ENCODE measurements at places on chromosomes 12 and 14. TPM values are rescaled to one million over a fixed set of nuclear protein-coding genes. Genes with fewer than 3 reads are reported as not detected.

- peak; percentile 19 for DNase-seq
Observed at GRCh38 chr12:21642707-21643389, 14.8 kb downstream of the LDHB start.

DNA sequence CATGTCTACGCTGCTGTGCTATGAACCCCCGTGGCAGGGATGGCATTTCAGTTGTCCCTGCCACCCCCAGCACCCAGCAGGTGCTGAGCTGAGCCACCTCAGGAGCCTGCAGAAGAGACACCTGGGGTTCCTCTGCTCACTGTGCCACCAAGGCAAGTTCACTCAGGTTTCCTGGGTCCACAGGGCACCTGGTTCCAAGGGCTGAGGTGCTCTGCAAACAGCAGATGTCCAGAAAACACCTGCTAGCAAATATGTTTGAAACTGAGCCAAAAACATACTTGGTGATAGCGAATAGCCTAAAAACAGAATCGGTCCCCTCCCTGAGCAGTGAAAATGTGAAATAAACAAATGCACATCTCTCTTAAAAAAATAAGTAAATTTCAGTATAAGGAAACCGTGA, 35.6 kb upstream of the GPR68 start:
- DNase-seq: no peak

DNA sequence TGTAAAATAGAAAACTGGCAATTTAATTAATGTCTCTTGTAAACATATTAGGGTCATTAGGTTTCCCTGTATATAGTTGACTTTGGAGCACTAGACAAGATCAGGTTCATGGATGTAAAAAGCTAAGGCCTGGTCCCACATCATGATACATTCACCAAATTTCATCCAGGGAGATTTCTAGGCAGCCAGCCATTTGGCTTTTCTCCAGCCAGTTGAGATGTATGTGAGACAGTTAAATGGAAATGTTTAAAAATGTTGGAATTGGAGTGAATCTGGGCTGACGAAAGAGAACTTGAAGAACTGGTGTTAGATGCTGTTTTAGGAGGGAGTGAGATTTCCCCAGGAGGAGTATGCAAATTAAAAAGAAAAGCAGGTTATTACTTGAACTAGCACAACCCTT, 41.8 kb upstream of the CLEC14A start:
- no peak for DNase-seq

- no peak for DNase-seq
Observed at GRCh38 chr14:101177301-101177971, 273.9 kb upstream of the RTL1 start.

- no peak for DNase-seq
Observed at GRCh38 chr14:93713726-93714405, 74.4 kb downstream of the PRIMA1 start.

DNA sequence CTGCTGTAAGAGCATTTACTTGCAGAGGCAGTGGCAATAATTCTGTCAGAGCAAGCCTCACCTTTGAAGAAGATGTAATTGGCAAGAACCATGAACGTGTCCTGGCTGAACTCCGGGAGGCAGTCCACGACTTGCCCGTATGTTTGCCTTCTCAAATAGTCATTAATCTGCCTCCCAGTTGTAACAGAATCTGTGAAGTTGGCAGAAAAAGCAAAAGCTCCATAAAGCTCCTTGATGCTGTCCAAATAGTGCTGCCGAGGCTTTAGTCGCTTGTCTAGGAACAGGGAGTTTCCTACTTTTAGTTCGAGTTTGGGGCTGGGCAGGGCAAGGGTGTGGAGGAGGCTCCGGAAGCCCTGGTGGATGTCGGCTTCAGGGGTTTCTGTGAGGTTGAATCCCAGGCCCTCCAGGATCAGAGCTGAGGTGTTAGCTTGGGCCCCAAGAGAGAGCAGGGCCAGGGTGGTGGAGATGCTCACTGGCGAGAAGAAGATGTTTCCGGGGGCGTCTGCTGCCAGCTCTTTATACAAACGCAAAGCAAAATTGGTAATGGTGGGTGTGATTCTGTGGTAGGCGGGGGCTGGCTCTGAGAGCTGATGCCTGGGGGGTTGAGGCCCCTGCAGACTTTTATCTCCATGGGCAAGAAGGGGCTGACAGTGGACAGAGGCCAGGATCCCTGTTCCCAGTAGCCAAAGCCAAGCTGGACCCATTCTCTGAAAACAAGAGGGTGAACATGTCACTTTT, 4.4 kb downstream of the SERPINA11 start:
- peak; percentile 45 for DNase-seq

LMNTD1 gene
- not detected for polyA plus RNA-seq

DNA sequence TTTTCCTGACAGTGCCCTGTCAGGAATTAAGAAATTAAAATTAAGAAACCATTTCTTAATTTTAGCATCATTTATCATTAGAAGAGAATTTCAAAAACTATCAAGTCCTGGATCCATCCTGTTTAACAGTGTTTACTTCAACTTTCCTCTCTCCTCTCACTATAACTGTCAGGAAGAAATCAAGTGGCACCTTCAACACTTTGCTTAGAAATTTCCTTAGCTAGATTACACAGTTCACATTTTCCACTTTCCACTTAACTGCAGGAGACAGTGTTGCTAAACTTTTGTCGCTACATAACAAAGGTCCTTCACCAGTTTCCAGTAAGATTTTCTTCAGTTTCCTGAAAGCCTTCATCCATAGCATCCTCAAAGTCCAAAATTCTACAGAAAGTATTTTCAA, 21.9 kb upstream of the OR10P1 start:
- no peak for DNase-seq

- DNase-seq: no peak
Observed at GRCh38 chr12:81296556-81297305, 218.9 kb downstream of the ACSS3 start.

DNA sequence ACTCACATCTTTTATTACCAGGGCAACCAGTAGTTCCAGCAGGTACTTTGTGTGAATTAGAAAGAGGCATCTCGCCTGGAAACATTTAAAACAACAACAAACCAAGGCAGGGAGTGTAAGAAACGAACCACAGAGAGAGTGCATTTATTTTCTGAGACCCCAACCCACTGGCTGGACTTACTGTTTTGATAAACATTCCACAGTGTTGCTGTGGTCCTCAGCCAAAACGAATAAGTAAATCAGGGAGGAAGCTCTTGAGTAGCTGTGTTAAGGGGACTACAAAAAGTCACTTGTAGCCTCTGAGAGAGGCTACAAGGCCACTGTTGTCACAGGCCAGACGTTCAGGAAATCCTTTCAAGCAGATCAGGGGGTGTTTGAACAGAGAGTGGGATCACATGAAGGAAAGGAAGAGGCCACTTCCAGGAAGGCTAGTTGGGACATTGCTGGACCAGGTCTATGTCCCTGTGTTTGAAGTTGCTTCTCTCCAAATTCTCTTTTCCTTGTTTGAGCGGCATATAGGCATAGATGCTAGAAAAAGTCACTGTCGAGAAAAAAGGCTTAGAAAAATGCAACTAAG, 33.8 kb downstream of the DMAC2L start:
- DNase-seq: no peak

VRTN gene
- not detected for polyA plus RNA-seq

DNA sequence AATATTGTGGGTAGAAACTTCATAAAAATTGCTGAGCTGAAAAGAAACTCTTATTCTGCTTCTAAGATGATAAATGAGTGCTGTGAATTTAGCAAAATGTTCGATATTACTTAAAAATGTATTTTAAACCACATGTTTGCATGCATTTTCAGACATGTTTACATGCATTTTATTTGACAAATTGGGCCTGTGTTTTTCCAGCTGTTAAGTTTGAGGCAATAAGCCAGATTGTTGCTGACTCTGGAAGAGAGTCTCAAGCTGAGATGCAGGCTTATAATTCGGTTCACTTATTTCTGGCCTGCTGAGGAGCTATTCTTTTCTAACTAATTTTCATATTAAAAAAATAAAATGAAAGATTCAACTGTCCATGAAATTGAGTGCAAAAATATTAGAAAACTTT, 110.1 kb downstream of the SYNE2 start:
- no peak for DNase-seq

DNA sequence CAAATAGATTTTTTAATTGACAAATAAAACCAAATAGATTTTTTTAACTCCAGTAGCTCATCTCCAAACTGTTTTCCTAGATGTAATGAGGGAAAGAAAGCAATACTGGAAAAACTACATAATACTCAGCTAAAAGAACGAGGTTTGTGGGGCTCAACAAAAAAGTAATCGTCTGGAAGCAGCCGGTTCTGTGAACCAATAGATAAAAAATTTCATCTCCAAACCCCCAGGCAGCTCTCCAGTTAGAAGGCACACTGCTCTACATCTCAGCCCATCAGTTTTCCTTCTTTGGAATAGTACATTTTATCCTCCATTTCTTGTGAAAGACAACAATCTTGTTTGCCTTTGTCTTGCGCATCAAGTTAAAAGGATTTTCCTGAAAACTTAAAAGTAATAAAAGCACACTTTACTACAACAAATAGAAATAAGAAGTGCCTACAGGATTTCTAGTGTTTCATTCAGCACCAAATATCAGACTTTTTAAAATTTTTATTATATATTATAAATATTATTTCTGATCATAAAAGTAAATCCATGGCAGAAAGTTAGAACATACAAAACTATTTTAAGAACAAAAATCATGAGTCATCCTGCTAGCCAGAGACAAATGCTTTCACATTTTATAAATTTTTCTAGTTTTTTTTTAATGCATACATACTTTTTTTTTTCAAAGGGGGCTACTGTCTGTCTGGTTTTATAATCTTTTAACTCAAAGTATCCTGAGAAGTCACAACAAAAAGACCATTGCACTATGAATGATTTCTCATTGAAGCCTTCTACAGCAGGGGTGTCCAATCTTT, 67.7 kb downstream of the EPS8 start:
- no peak for DNase-seq

DNA sequence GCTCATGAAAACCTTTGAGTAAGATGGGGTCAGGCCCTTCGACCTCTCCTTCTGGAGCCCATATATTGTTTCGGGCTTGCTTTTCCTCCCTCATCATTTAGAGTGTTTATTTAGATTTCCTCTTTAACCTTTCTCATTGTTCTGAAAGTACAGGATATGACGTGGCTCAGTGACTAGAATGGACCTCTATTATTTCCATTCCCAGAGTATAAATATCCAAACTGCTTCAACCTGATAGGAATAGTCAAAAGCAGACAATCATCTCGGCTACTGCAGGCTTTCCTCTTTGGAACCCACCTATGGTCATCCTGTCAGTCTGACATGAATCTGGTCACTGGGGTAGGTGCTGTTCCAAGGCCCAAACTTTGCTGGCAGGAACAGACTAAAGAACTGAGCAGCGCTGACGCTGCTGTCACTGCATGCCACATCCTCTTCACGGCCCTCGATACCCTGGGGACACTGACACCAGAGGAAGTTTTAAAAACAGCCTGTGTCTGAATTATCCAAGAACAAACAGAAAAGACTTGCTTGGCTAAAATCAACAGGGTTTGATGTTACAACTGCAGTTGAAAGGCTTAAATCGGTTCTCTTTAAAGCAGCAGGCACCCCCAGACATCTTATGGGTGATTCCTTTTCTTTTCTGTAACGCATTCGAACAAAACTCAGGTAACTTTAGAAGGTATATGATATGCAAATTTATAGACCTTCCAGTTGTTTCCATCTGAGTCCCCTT, 5.0 kb upstream of the DDX47 start:
- DNase-seq: no peak

CLEC2A gene
- not detected for polyA plus RNA-seq

OR4K13 gene
- polyA plus RNA-seq: not detected

GRCh38 chr12:49983892-49984291, 11.1 kb downstream of the AQP6 start:
- DNase-seq: peak; percentile 33

DNA sequence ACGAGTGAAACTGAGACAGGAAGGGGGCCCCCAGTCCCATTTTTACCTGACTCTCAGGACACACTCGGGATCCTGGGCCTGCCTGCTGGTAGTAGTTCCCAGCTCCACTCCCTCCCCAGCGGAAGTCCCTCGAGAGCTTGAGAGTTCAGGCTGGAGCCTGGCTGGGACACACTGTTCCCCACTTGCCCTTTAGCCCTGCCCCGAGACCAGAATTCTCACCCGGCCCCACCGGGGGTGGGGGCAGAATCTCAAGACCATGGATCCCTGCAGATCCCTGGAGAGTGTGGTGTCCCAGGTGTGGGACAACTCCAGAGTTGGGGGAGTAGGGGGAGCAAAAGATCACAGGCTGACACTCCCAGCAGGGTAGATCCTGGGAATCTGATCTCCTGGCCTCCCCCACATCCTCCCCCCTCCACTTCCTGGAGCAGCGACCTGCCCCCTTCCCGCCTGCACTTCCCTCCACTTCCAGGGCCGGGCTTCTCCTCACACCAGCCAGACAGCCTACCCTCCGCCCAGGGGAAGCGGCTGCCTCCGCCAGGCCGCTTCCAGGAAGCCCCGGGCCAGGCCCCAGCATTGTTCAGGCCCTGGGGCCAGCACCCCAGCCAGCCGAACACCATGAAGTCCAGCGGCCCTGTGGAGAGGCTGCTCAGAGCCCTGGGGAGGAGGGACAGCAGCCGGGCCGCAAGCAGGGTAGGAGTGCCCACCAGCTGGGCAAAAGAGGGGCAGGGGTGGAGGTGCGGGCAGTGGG, at the start of gene TNS2:
Gene TNS2 (plus strand): TSS at position 495 of the 748 bp plus-strand sequence. CDS start 121 bp downstream, at position 616.
- no peak for DNase-seq

PLEKHD1 gene
- not detected for polyA plus RNA-seq

PLCZ1 gene
- not detected for polyA plus RNA-seq

DNA sequence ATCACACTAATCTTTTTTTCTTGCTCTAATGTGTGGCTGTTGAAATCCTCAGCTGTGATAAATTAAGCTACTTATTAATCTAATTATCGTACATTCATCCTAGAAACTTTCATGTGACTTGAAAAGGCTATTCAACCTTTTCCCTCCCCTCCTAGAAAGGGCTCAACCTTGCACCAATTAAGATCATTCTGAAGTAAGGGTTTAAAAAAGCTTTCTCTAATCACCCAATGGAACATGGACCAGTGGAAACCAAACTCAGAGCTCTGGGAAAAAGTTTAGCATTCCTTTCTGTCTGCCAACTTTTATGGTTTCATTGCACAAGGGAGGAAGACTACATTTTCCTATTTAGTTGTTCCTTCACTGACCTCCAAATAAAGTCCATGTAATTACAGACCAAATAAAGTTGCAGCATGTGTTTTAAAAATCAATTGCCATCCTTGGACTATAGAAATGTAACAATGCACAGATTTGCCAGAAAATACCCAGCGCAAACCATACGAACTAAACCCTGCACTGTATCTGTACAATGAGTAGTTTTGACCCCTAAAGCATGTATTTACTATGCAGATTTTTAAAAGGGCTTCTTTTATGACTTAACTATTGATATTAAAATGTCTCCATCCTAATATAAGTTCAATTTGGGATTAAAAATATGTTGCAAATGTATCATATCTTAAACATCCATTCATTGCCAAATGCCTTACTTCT, 142.6 kb upstream of the OTX2 start:
- no peak for DNase-seq

RNASE1 gene
- not detected for polyA plus RNA-seq

VDR gene
- 15.8 TPM for polyA plus RNA-seq

DNA sequence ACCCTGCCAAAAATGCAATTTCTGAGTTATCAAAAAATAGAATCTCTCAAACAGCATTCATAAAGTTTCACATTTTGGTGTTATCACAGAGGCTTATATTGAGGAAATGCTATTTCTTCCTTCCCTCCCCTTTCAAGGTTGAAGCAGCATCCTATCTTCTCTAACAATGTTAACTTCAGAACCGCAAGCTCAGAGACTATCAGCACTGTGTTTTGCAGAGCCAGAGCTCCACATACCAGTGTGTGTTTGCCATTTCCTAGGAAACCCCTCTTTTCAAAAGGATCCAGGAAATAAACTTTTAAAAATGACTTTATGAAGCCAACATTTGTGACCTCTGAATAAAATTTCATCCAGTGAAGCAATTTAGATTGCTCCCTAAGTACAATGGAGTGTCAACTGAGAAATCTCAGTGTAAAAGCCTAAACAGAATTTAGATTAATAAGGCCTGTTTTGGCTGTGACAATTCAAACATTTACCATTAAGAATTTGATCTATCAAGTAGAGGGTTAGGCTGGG, 332.6 kb downstream of the NOVA1 start:
- no peak for DNase-seq

CLECL1 gene
- not detected for polyA plus RNA-seq

SERPINA1 gene
- 0.12 TPM for polyA plus RNA-seq

Measured in foreskin keratinocyte (primary cell).